Stimulated activated CD4-positive, alpha-beta T cell treated with anti-CD3 and anti-CD28 coated beads, Interleukin-15, amount 100 ng/mL, for 1 hour (primary cell): ENCODE measurements at places on chromosomes 2 and 18.

GRCh38 chr2:177998996-177999395 is 73.6 kb downstream of the PDE11A start:
- no peak for DNase-seq

- no peak for DNase-seq
These were observed 30.2 kb downstream of the CAPN13 start for GRCh38 chr2:30776831-30777635.

DNA sequence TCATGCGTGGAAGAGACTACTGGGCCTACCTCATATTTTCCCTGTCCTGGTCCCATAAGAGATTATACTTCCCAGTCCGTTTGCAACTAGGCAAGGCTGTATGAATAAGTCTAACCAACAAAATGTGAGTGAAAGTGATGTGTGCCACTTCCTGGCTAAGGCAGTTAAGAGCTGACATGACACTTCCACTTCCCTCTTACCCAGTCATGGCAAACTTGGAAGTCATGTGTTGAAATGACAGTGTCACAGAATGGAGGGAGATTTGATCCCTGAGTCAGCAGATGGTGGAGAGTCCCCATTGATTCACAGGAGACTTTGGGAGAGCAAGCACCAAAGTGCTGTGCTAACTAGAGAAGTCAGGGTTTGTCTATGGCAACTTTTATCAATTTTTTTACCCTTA is 36.4 kb downstream of the TACR1 start:
- DNase-seq, result no peak

GRCh38 chr2:203819434-203820133 is 48.0 kb upstream of the CTLA4 start:
- DNase-seq, result no peak
